ENCODE measurements at places on chromosomes 11 and 22.

- no peak for DNase-seq
Measured at GRCh38 chr22:19110646-19111045, 11.6 kb downstream of the DGCR2 start.

DNA sequence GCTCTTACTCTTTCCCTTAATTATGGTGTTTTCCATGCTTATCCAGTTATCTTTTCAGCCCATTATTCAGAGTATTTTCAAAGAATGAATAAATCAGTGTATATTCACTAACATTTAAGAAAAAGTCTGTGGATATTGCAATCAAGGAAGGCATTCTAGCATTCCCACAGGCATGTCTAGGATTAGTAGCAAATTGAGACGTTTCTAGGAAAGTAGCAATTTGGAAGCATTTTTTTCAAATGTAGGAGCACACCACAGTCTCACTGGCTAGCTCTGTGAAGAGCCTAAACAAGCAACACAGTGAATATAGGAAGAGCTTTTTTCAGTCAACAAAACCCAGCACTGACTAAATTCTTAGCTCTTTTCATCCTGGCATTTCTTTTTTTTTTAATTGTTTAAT, 65.4 kb downstream of the CCDC34 start:
- no peak for DNase-seq

DNA sequence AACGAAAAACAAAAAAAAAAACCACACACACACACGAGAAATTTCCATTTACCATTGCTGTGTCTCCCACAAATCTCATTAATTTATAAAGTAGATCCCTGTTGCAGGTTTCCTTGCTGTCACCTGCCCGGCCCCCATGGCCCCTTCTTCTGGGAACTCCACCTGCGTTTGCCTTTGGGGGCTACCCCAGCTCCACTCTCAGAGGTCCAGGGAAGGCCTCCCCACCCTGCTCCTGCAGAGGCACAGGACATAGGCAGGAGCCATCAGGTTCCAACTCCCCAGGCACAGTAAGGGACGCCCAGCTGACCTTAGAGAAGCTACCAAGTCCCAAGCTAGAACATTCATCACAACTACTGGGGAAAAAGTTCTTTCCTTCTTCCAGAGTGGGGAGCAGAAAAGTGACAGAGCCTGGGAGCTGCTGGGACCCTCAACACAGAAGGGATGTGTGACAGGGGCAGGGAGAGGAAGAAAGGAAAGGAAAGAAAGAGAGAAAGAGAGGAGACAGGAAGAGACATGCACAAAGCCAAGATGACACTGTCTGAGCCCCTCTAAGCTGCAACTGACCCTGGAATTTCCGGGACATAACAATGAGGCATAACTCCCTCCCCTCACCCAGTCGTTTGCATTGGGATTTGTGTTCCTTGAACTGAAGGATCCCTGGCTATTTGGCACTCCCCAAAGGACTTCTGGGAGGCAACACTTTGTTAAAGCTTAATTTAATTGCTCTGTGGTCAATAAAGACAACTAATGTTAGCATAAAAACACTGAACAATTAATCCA, 175.7 kb downstream of the SHANK2 start:
- no peak for DNase-seq

- no peak for DNase-seq
Measured at GRCh38 chr22:42156121-42156520, 25.5 kb upstream of the CYP2D6 start.

- peak; percentile 10 for DNase-seq
Measured at GRCh38 chr11:124891373-124891861, 6.2 kb downstream of the ROBO4 start.

DNA sequence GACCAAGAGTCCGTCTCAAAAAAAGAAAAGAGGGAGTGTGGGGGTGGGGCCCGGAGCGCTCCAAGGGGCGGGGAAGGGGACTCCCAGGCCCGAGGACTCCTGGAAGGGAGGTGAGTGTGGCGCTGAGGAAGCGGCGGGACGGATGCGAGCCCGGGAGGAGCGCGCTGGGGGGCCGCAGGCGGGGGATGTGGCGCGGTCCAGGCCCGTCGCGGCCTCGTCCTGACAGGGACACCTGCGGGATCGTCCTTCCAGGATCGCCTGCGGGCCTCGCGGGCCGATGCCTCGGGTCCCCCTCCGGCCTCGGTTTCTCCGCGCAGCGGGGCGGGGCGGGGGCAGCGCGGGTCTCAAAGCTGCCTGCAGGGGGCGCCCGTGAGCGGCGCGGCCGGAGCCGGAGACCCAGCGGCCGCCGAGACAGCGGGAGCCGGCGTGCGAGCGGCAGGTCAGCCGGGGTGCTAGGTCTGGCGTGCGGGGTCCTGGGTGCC, 3.8 kb upstream of the ADORA2A start:
- DNase-seq, result peak; percentile 86

DNA sequence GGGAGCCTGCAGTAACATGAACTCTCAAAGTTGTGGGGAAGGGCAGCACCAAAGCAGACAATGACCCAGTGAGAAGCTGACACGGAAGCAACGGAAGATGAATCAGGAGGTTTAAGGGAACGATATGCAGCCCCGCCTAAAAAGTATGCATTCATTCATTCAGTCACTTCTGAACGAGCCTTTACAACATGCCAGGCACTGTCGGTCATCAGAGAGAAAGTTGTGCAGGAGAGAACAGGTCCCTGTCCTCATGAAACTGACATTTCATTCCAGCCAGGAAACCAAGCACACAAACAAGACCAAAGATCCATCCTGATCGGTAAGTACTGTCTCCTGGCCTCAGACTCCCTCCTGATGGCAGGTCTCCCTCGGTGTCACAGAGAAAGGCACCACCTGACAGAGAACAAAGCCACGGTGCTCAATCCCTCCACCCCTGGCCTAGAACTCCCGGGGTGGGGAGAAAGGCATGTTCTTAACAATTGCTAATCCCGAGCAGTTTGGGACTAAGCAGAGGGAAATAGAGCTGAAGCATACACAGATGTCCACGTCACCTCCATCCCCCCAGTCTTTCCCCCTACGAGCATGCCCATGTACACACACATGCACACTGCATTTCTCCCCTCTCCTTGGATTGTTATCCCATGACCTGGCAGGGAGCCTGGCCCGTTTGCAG, 49.3 kb downstream of the LRFN4 start:
- DNase-seq, result no peak

GRCh38 chr22:47191671-47192650, 429.5 kb downstream of the TBC1D22A start:
- DNase-seq, result no peak

DNA sequence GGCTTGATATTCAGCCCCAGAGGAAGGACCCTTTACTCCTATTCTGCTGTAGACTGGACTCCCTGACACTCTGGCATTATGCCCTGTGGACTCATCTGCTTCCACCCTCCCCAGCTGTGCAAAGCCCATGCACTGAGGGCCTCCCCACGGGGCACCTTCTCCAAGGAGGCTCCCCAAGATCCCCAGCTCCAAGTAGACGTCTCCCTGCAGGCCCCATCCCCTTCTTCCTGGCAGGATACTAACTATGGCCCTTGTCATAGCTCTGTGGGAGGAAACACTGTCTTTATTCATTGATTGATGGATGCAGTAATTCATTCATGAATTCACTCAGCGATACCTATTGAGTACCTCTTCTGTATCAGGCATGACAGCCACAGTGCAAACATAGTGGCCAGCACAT, 15.3 kb upstream of the APOL6 start:
- no peak for DNase-seq

DNA sequence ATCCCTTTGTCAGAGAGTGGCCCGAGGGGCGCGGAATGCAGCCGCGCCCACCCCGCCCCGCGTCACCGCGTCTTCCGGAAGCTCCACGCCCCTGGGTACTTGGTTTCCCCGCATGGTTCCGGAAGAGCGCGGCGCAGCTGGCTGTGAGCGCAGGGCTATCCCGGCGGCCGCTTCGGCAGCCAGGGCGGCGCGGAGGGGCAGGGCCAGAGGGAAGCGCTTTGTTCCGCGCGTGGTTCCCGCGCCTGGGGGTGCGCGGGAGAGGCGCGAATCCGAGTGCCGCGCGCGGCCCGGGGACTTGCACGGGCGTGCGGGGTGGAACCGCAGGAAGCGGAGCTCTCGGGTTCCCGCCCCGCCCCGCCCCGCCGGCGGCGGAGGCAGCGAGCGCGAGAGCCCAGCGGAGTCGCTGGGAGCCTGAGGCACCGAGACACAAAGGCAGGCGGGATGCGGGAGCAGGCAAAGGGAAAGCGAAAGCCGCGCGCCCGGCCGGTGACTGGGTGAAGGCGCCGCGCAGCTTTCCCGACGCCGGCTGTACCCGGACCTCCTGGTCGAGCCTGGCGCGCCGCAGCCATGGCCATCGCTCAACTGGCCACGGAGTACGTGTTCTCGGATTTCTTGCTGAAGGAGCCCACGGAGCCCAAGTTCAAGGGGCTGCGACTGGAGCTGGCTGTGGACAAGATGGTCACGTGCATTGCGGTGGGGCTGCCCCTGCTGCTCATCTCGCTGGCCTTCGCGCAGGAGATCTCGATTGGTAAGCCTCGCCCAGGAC, at the start of gene PANX1:
PANX1 (plus strand) TSS at position 96 of the 766 bp plus-strand sequence; CDS start at position 568, 472 bp downstream.
- DNase-seq, result peak; percentile 79

DNA sequence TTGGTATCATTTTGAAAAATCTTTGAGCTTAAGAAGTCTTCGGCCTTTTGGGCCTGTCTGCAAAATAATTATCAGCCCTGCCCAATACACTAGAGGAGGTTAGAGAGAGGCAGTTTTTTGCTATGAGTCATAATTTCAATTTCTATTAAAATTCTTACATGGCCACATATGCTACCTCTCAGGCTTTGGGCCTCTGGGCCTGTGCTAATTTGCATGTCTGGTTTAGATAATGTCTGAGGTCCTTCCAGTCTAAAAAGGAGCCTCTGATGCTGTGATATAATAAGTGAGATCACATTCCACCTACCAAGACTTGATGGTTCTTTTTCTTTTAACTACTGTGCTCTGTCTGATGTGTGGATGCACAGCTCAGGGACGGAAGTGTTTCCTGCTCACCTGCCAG, 70.8 kb downstream of the KCNJ1 start:
- no peak for DNase-seq

GRCh38 chr11:79019975-79020374, 420.9 kb downstream of the TENM4 start:
- no peak for DNase-seq

DNA sequence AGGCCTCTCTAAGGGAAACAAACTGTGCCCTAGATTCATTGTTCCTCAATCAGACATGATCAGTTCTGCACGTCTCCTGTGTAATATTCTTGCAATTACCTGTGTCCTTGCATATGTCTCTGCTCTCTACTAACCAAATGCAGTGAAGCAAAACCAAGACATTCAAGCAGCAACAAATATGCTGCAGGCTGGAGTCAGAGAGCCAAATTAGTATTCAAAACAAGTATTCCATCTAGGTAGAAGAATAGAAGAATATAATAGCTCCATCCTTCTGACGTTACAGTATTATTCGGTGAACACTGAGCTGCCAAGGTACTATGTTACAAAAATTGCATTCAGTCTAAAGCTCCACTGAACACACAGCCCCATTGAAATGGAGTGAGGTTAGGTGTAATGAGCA, 51.8 kb downstream of the SLN start:
- no peak for DNase-seq

GRCh38 chr11:88434333-88434976, 96.9 kb upstream of the CTSC start:
- no peak for DNase-seq

- DNase-seq, result no peak
Measured at GRCh38 chr11:69076129-69076791, 27.5 kb downstream of the TPCN2 start.

- no peak for DNase-seq
Measured at GRCh38 chr11:116412118-116412889, 360.5 kb downstream of the BUD13 start.

GRCh38 chr11:12123273-12123672, 12.9 kb downstream of the MICAL2 start:
- DNase-seq, result no peak

DNA sequence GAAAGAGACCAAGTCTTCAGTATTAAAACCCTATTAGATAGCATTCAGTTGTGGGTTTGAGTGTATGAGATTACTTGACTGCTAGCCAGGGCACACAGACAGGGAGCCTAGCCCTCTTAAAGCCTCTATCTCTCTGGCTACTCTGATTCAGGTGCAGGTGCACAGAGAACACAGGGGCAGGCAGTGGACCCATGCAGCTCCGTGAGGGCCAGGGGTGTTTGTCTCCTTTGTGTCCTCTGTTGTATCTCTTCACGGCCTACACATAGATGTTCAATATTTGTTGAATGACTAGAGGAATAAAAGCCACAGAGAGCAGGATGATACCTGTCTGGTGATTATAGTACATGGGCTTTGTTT, 21.5 kb upstream of the AIFM3 start:
- no peak for DNase-seq

DNA sequence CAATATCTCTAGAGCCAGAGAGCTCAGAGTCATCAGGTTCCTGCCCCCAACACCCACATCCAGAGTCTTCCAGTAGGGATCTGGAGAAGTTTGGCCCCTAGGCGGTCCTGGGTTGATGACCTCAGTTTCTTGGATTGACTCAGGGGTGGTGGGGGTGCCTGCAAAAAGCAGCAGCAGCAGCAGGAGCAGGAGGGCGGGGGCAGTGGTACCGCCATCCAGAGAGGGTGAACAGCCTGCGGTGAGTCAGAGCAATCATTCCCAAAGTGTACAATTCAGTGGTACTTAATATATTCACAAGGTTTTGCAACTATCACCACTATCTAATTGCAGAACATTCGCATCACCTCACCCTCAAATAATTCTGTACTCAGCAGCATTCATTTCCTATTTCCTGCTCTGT, 9.9 kb upstream of the SEC14L3 start:
- DNase-seq, result no peak

- DNase-seq, result no peak
Measured at GRCh38 chr22:44341431-44342346, 28.9 kb upstream of the SHISAL1 start.

GRCh38 chr11:58787903-58788302, 56.2 kb upstream of the GLYAT start:
- DNase-seq, result no peak

- no peak for DNase-seq
Measured at GRCh38 chr22:17113600-17113999, 7.6 kb downstream of the TMEM121B start.

GRCh38 chr11:19344661-19345518, 104.1 kb upstream of the E2F8 start:
- DNase-seq, result no peak

DNA sequence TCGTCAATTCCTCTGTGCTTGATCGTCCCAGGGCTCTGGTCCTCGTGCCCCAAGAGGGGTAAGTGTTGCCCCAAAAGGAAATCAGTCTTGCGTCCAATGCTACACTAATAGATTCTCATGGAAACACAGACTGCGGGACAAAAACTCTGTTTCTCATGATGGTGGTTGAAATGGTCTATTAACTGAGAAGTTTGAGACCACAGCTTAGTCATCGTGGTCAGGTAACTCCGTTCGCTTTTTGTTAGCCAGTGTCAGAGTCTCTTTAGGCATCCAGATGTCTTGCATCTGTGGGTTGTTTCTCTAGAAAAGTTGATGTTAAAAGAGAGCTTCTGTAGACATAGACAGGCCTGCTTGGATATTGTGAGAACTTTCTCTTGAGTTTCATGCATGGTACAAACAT, 104.6 kb upstream of the SORL1-AS1 start:
- no peak for DNase-seq

- peak; percentile 45 for DNase-seq
Measured at GRCh38 chr11:88484873-88485621, 147.5 kb upstream of the CTSC start.

- DNase-seq, result no peak
Measured at GRCh38 chr11:34140149-34140548, 34.7 kb downstream of the NAT10 start.

GRCh38 chr22:28375761-28376534, 303.7 kb downstream of the TTC28 start:
- no peak for DNase-seq

Data from stimulated activated CD8-positive, alpha-beta memory T cell treated with anti-CD3 and anti-CD28 coated beads, Interleukin-4, amount 100 ng/mL, for 48 hours (primary cell).